ENCODE measurements at places on chromosomes 12 and 14.

DNA sequence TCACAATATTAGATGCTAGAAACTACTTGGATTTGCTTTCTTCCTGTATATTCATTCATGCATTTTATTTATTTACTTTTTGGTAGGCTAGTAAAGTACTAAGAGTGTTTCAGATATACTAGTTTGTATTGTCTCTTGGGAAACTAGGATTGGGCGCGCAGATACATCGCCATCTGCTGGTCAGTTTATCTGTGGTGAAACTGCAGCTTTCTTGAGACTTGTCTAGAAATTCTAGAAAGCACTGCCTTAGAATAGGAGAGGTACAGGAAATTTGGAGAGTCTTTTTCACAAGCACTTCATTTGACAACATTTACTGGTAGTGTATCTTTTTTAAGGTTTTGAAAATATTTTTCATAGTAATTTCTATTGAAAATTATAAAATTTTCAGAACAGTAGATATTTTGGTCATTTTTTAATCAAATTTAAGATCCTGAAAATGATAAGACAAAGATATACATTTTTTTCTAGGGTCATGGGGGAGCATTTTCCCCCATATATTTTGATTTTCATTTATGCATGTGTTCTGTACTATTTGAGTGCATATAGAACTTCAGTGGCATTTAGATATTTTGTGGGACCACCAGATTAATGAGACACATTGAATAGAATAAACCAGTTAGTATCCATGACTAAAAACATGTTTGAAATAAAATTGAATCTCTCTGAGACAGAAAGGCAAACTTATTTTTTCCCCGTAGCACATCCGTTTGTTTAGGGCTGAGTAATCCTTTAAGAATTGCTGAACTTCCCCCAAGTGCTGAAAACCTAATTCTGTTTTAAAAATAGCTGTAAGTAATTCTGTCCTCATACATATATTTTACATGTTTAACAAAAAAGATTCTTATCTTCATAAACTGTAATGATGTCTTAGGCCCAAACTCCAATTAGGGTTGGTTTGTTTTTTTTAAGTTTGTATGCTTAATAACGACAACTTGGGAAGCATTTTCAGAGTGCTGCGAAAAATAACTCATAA is 44.5 kb downstream of the SLC38A6 start:
- peak; percentile 88 for DNase-seq

DNA sequence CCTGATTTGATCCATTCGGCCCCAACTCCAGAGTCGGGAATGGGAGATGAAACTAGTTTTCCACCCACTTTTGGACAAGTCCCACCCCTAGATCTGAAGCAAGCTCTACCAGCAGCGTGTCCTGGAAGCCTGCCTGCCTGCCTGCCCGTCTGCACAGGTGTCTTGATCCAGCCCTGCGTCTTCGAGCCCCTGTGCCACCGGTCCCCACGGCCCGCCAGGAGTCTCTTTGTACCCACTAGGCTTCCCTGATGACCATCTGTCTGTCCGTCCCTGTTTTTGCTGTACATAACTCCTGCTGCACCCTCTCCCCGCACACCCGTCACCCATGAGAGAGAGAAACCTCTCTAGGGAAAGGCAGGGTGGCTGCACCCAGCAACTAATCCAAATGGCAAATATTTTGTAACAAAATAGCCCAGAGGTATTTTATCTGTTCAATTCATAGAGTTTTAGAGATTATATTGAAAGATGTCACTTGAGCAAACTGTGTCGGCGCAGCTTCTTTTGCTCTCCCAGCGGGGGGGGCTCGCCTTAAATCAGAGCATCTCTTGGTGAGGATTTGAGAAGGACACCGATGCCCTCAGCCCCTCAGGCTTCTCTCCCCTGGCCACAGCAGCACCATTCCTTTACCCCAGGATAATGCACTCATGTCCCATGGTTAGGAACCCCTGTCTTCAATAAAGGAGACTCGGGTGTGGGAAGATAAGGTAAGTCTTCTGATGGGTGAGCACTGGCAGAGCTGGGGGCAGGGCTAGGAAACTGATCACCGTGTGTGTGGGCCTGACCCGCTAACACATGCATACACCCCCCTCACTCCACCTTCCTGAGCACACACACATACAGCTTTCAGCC is 35.8 kb downstream of the SLC6A12 start:
- DNase-seq, result no peak

DNA sequence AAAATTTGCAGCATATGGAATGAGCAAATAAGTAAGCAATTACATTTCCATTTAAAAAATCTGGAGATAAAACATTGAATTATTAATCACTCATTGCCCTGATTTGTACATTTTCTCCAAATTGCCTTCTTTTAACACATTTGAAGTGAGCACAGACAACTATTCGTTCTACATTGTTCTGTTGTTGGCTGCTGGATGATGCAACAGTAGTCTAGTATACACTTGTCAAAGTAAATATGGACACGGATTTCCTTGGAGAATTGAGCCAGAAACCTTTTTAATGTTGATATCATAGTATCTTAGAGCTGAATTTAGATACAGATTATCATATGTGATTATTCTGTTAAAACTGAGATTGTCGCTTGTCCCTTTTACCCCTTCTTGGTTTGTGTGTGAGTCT is 188.2 kb downstream of the FUT8 start:
- DNase-seq, result no peak

GRCh38 chr12:88235183-88235833 is 93.2 kb downstream of the TMTC3 start:
- DNase-seq, result no peak

DNA sequence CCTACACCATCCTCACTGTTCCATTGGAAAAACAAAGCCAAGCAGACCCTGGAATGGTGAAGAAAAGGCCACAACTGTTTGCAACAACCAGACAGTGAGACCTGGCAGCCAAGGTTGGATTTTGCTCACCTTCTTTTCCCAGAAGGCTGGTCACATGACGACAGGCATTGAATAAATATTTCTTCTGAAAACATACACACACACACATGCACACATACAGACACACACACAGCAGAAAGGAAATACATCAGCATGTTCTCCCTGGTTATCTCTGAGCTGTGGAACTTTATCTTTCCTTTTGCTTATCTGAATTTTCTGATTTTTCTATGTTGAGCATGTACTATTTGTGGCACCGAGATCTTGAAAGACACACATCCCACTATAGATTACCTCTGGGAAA is 38.0 kb upstream of the CCDC60 start:
- no peak for DNase-seq

GRCh38 chr14:93014058-93015023 is 91.4 kb downstream of the CHGA start:
- DNase-seq, result no peak

DNA sequence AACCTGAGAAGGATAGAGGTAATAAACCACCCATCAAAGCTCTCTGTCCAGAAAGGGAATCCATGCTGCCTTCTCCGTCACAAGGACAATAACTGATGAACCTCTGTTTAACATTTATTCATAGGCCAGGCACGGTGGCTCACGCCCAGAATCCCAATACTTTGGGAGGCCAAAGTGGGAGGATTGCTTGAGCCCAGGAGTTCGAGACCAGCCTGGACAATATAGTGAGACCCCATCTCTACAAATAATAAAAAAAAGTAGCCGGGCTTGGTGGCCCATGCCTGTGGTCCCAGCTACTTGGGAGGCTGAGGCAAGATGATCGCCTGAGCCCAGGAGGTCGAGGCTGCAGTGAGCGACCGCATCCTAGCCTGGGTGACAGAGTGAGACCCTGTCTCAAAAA is 7.1 kb upstream of the FOS start:
- DNase-seq, result no peak

DNA sequence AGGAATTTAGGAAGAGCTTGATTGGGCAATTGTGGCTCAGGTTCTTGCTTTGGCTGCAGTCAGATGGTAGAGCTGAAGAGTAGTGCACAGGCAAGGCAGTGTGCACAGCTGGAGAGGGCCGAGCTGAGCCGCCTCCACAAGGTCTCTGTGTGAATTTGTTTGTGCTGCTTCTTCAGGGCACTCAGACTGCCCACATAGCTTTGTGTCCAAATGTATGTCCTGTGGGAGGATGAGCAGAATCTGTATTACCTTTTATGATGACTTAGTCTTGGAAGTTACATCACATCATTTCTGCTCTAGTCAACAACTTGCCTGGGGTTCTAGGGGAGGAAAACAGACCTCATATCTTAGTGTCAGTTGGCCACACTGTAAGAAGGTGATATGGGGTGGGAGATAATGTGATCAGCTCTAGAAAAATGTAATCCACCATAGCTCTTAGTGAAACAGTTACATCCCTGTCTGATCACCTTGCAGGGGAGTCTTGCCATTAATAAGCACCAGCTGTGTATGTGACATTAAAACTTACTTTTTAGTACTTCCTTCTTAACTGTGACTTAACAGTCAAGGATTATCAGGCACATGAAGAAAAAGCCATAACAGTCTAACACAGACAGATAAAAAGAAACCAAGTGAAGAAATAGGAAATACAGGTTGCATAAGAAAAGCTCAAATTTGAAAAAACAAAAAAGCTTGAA is 53.4 kb downstream of the RCOR1 start:
- DNase-seq, result no peak

GRCh38 chr14:51053157-51053556 is 41.7 kb downstream of the TRIM9 start:
- DNase-seq, result no peak

- no peak for DNase-seq
These were observed 89.3 kb downstream of the IRF2BPL start for GRCh38 chr14:76939015-76939742.

- DNase-seq, result peak; percentile 12
These were observed 1.9 kb downstream of the GPHN start for GRCh38 chr14:66509874-66510273.
